ENCODE measurements at places on chromosomes 13 and 19.

DNA sequence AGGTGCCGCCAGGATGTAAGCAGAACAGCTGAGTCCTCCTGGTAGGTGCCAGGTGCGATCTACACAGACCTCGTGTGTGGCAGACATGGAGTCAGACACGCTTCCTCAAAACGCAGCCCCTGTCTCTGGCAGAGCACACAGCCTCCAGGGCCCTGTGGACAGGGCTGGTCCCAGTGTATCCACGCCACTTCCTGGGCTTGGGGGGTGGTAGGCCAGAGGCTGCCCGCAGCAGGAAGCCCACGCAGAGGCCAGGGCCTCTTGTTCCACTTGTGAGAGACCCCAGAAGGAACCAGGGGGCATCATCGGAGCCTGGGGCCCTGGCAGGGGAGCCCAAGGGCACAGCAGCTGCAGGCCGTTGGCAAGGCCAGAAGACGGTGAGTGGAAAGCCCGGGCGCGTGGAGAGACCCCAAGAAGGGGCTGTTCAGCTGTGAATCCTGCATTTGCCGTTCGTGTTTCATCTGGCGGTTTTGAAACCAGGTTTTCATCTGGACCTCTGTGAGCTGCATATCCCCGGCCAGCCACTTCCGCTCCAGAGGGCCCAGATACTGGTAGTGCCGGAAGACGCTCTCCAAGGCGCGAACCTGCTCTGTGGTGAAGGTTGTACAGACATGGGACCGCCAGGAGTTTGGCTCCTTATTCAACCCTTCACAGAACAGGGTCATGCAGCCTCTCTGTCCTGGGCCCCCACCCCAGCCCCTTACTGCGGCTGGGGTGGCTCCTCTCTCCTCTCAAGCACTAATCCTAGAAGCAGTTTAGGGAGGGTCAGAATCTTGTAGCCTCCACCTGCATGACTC is 25.1 kb upstream of the SLITRK1 start:
- no peak for DNase-seq

DNA sequence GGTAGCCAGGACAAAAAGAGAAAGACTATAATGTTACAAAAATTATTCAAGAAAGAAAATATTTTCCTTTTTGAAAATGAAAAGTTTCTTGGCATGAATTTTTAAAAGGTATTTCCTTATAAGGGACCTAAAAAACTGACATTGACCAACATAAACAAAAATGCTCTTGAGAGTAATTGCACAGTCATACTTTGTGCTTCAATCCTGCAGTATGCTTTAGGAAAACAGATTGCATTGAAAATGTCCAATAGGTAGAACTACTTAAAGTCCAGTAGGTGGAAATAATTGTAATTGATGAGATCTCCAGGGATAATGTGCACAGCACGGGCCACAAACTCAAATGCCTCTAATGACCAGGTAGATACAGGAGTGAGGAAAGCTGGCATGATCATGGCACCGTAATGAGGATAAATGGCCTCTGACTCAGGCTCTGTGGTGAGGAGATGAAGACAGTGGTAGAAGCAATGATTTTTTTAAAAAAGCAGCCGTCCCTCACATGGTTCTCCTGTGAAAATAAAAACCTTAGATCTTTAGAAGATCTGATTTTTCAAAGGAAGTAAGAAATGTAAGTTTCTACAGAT is 278.0 kb downstream of the ITGBL1 start:
- no peak for DNase-seq

GRCh38 chr19:4007021-4007835 is at the start of gene PIAS4:
TSS of gene PIAS4 (plus strand) at chr19:4007736. CDS start at chr19:4007761, 25 bp downstream.
- DNase-seq = peak; percentile 97

- peak; percentile 80 for DNase-seq
Observed at GRCh38 chr13:46184277-46184699, 2.3 kb upstream of the LCP1 start.

GRCh38 chr19:16036397-16036925 is 39.8 kb upstream of the TPM4 start:
- DNase-seq = no peak

DNA sequence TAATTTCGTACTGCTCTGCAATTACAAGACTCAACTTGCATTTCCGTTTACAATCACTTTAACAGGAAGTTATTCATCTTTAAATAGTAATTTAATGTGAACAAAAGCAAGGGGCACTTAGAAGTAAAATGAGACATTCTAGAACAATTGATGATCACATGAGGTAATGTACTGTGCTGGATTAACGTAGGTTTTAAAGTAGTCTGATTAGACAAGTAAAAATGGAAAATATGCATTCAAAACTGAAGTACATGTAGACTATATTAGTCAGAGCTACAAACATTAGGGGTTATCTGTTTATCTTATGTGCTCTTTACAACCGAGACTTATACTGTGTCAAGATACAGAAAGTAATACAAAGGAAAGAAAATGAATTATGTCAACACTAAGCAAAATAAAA is 1528.0 kb downstream of the SLITRK5 start:
- DNase-seq = no peak

DNA sequence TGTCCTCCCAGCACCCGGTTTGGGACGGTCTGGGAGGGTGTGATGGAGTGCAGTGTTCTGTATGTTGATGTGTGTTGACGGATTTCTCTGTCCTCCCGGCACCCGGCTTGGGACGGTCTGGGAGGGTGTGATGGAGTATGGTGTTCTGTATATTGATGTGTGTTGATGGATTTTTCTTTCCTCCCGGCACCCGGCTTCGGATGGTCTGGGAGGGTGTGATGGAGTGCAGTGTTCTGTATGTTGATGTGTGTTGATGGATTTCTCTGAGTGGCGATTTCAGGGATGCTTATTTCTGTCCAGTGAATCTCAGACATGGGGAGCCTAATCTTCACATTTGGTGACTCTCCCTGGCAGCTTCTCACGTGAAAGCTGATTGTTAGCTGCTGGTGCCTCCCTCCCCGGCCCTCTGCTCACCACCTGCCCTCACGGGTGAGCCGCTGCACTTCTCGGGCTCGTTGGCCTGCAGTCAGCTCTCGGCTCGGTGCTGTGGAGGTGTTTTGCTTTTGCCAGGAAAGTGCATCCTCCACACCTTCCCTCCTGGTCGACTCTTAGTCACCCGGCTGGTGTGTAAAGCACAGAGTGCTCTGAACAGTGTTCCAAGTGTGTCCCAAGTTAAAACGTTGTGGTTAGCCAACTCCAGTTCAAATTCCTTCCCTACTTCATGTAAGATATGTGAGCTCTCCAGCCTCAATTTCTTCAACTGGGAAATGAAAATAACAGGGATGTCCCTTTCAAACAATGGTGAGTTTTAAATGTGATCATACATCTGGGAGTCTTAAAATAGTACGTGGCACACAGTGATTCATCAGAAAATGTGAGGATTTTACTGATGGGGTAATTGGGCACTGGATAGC is 54.6 kb downstream of the ATP11A start:
- DNase-seq = no peak

GRCh38 chr13:52787235-52787634 is 47.6 kb upstream of the CNMD start:
- no peak for DNase-seq

GRCh38 chr13:30576528-30576927 is 41.2 kb upstream of the USPL1 start:
- DNase-seq = peak; percentile 50

GRCh38 chr19:1318678-1319471 is 33.2 kb downstream of the EFNA2 start:
- no peak for DNase-seq

GRCh38 chr19:39212375-39212742 is 8.3 kb upstream of the SYCN start:
- peak; percentile 73 for DNase-seq

DNA sequence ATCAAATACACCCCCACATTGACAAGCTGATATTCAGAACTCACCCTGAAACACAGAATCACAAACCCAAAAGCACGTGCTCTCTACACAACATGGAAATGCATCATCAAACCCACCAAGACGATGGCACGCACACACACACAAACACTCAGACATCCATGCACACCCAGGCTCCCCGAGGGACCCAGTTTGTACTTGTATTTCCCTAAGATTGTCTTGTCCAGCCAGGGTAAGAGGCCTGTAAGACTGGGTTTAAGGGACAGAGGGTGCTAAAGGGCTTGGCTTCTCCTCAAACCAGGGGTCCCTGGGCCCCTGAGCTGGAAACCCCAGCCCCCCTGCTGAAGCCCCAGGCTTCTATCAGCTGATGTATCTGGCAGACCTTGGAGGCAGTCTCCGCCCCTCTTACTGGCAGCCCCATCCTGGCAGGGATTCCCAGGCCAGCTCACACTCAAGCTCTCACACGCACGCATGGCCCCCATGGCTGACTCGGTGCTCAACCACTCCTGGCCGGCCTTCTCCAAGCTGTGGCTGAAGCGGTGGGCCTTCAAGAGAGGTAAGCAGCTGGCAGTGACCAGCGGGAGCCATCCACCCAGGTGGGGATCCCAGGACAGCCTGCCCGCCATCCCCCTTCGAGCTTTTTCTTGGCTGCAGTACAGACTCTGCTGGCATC is 6.5 kb downstream of the ARHGEF18 start:
- DNase-seq = no peak

GRCh38 chr13:74132152-74132775 is 1.9 kb downstream of the KLF12 start:
- DNase-seq = peak; percentile 30

DNA sequence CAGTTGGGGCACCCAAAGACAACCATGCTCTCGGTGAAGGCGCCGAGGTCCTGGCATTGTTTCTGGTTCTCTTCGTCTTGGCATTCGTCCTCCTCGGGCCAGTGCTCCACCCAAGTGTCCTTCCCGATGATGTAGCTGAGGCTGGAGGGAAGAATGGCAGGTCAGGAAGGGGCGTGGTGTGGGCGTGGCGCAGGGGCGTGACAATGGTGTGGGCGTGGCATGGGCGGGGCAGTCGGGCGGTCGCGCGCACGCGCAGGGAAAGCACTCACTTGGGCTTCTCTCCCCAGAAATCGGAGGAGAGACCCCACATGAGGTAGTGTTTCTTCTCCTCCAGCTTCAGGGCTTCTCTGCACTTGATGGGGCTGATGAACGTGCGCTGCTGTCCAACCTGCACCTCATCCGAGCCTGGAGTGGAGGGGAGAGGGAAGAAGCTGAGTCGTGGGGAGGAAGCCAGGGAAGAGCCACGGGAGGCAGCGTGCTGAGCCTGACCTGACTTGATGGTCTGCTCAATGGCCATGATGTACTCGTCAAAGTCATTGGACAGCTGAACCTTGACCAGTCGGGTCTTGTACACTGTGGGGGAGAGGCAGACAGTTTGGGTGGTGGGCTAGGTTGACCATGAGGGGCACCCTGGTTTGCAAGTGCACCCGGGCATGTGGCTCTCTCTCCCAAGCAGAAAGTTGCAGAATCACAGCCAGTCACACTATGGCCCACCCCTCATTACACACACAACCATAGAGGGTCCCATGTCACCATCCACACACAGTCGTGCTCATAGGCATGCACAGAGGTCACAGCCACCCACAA is 8.1 kb upstream of the TNFSF14 start:
- DNase-seq = peak; percentile 67

- DNase-seq = no peak
Observed at GRCh38 chr19:16521715-16522289, 20.4 kb downstream of the CHERP start.

- DNase-seq = no peak
Observed at GRCh38 chr19:44590245-44591059, 22.9 kb upstream of the IGSF23 start.

DNA sequence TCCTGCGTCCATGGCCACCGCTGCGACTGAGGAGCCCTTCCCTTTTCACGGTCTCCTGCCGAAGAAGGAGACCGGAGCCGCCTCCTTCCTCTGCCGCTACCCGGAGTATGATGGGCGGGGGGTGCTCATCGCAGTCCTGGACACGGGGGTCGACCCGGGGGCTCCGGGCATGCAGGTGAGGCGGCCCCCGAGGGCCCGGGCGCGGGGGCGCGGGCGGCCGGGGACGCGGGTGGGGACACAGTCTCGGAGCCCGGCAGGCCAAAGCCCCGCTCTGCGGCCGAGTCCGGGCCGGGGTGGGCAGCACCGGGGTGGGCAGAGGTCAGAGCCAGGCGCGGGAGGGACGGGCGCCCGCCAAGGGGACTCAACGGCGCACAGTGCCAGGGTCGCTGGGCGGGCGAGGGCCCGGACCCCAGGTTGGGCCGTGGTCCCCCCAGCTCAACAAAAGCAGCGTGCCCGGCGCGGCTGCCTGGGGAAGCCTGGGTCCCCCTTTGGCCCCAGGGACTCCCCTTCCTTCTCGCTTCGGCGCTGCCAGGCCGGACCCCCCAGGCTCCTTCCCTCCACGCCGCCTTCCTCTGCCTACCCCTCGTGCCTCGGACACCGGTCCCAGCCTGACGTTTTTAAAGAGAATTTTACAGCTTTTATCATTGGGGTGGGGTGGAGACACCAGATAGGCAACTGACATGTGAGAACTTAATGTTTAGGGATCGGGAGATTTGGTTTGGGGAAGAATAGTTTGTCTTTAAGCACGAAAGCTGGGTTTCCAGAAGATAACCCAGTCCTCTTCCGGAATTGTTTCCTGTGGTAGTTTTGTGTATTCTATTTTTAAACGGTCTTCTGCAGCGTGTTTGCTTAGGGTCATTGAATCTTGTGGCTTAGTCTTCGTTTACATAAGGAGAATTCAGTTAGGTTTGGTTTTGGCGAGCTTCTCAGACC is 509 bp downstream of the TPP2 start:
- DNase-seq = peak; percentile 33

DNA sequence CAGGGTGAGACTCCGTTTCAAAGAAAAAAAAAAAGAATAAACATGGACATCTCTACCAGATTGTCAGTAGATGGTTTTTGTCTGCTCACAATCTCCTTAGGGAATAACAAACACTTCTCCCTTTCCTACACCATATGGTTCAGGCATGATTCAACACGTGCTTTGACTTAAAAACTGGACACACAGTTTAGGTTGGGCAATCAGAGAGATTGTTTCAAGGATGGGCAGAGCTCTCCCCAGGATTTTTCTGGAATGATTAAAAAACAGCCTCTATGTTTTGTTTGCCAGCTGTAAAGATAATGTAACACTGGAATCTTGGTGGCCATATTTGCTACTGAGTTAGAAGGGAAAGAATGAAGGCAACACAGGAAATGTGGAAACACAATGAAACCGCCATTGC is 150.1 kb upstream of the TSC22D1 start:
- no peak for DNase-seq

DNA sequence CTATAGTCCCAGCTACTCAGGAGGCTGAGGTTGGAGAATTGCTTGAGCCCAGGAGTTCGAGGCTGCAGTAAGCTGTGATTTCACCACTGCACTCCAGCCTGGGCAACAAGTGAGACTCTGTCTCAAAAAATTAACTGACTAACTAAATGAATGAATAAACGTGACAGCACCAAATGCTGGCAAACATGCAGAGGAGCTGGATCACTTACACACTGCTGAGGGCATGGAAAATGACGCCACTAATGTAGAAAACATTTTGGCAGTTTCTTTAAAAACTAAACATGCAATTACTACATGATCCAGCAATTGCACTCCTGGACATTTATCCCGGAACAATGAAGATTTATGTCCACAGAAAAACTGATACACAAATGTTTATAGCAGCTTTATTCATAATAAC is 31.3 kb upstream of the GTF3A start:
- DNase-seq = no peak
